HL-60 (cell line): ENCODE measurements at places on chromosomes 4 and X.

DNA sequence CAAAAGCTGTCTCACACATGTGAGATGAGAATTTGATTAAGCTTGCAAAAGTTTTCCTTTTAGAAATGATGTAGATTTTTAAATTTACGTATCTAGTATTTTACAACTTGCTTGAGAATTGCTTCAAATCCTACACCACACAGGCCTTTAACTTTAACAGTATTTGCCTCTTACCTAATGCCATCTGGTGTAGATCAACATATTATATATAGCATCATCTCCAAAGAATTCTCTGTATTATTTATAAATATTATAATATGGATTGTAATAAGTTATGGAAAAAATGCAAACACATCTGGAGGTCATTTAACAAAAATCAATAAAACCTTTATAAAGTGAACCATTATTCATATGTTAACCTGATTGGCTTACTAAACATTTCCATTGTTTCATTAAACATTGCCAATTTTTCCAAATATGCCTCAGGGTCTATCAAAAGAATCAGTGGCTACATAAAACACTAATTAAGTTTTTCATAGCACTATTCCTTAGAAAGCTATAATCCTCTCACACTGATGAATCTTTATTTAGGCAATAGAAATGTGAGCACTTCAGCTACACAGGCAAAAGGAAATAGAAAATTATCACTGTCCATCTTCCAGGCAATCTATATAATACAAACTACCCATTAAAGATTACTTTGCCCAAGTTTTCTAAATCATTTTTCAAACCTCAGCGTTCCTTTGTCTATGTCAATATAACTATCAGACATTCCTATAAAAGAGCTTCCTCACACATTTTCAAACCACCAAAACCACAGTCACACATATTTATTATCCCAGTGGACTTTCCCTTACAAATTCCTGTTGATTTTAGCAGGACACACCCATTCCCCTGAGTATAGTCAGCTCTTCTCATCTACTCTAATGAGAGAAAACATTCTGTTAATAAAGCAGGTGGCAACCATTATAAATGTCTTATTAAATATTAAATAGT lies 83.5 kb upstream of the INTU start:
- no peak for DNase-seq

DNA sequence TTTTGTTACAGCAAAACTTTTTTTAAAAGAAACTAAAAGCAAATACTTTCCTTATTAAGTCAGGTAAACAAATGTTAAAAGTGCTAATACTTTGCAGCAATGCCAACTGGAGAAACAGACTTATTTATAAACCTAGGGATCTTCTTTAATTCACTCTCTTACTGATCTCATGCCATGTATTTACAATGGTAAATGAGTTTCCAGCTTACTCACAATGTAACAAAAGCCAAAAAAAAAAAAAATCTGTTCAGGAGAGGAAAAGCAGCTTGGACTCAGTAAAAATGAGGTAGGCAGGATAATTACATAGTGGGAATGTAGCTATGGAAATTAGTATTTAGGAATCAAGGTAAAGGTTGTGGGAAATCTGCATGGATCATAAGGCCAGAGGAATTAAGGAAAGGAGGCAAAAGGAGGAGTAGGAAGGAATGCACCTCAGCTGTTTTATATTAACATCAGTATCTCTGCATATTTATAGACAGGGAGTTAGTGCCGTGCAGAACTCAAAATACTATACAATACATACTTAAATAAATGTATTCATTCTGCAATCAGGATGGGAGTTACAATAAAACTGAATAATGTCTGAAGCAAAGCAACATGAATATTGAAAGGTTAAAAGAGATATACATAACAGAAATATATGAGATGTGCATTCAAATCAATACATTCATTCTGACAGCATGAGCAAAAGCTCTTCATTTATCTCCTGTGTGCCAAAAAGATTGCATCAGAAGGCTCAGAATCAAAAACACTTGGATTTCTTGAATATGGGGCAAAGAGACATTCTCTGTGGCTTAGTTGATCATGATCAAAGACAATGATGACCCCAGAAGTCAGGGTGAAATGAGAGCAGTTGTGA lies 57.9 kb upstream of the ETNPPL start:
- DNase-seq, result no peak

DNA sequence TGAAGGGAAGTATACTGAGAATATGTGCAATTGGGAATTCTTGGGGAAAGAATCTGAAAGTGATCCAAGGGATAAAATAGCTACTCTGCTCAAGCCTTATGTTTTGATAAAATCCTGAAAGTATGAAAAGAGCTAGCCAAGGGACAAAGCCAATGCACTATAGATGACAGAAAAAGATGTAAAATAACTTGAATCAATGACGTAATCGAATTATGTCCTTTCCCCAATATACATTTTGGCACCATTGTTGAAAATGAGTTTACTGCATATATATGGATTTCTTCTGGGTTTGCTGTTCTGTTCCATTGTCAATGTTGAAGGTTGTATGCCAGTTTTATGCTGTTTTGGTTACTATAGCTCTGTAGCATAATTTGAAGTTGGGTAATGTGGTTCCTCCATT lies 407.3 kb downstream of the DCAF12L2 start:
- no peak for DNase-seq

- no peak for DNase-seq
Measured at GRCh38 chrX:110315551-110315950, 2.3 kb downstream of the AMMECR1 start.

- no peak for DNase-seq
Measured at GRCh38 chrX:38089173-38089982, 83.0 kb downstream of the SYTL5 start.

DNA sequence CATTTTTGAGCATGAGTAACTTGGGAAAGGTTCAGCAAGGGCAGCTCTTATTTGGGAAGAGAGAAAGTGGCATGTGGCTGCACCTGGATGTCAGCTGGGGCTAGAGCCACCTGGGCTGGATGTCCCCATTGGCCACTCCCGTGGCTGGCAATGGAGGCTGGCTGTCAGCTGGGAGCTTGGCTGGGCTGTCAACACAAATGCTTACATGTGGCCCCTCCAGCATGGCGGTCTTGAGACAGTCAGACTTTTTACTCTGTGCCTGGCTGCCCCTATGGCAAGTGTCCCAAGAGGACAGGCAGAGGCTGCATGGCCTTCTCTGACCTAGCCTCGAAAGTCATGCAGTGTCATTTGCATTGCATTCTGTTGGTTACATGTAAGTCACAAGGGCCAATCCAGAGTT lies 99.6 kb downstream of the FAM53A start:
- DNase-seq, result no peak

GRCh38 chrX:136086521-136086920 lies 60.8 kb upstream of the FHL1 start:
- no peak for DNase-seq

DNA sequence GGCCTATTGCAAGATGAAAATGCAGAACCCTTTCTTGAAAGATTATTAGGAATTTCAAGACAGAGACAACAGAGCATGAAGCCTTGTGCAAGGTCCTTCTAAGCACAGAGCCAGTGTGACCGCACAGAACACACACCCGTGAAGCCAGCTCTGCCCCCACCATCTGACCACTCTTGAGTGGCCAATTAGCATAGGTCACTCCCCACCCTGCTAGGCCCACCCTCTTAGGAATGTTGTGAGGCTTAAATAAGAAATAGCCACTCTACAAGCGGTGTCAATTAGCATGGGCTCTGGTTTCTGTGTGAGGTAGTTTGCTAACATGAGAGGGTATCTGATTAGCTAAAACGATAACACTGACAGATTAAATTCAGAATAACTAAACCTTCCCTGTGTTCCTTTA lies 152.9 kb downstream of the PTTG2 start:
- no peak for DNase-seq

GRCh38 chr4:111283066-111283677 lies 660.3 kb upstream of the PITX2 start:
- peak; percentile 29 for DNase-seq

GRCh38 chrX:16240968-16241367 lies 73.7 kb downstream of the MAGEB17 start:
- DNase-seq, result no peak

- no peak for DNase-seq
Measured at GRCh38 chr4:1462009-1462767, 55.9 kb upstream of the NKX1-1 start.

DNA sequence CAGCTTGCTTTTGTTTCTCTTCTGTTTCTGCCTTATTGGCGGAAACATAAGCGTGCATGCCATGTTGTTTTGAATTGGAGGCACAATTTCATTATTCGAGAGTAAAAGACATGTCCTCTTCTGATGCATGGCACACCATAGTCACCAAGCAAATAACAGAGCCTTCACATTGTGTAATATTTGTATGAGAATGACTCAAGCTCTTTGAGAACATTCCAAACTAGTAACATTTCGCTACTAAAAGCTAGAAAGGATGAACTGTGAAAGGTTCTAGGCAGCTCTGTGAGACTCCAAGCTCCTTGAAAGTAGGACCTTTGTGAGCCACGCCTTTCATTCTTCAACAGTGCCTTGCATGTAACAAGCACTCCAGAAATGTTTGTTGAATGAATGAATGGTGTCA lies 9.2 kb upstream of the ANXA3 start:
- DNase-seq, result no peak

DNA sequence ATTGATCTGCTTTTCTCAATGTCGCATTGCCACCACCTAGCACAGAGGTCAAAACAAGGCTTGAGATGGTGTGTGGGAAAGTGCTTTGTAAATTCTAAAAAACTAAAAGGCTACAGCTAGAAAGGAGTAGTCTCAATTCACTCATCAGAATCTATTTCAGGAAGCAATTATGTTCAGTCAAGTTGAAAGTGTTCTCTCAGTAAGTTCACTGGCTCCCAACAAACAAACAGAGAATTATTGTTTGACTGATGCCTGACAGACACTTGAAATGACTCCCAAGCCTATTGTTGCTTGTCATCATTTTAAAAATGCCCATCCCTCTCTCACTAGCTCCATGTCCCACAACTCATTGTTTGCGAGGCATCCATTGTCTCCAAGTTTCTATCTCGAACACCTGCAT lies 419.6 kb upstream of the CPEB2 start:
- DNase-seq, result no peak

- DNase-seq, result no peak
Measured at GRCh38 chr4:147078875-147079658, 133.4 kb upstream of the TTC29 start.
